Purkinje cell (primary cell): ENCODE measurements at places on chromosomes 6 and 20. TPM values are rescaled to one million over a fixed set of nuclear protein-coding genes. Genes with fewer than 3 reads are reported as not detected.

ATP6V1G2 gene
- 154 and 211 TPM in 2 replicates for polyA plus RNA-seq

CABLES2 gene
- 1.1 and 1.8 TPM in 2 replicates for polyA plus RNA-seq

VWA7 gene
- polyA plus RNA-seq, result 3.1 TPM in 1 of 2 replicates, not detected in the other

HLA-DRB5 gene
- polyA plus RNA-seq, result not detected in 2 replicates

RBM24 gene
- polyA plus RNA-seq, result 1.7 TPM in 1 of 2 replicates, not detected in the other

C4B gene
- not detected in 2 replicates for polyA plus RNA-seq

DDX43 gene
- polyA plus RNA-seq, result not detected in 2 replicates

RGS17 gene
- 3.1 and 5.8 TPM in 2 replicates for polyA plus RNA-seq

SNPH gene
- 1.0 and 1.5 TPM in 2 replicates for polyA plus RNA-seq

INSM1 gene
- polyA plus RNA-seq, result 0.11 TPM in 2 replicates

TNXB gene
- polyA plus RNA-seq, result not detected in 2 replicates

RNF114 gene
- polyA plus RNA-seq, result 20.4 and 23.4 TPM in 2 replicates

RSPH3 gene
- polyA plus RNA-seq, result 14.1 and 15.5 TPM in 2 replicates

C20orf141 gene
- polyA plus RNA-seq, result not detected in 2 replicates

SSTR4 gene
- not detected in 2 replicates for polyA plus RNA-seq

KCNQ5 gene
- polyA plus RNA-seq, result 3.2 TPM in 1 of 2 replicates, not detected in the other

CD93 gene
- polyA plus RNA-seq, result not detected in 2 replicates

LY6G6C gene
- polyA plus RNA-seq, result not detected in 2 replicates

DZANK1 gene
- polyA plus RNA-seq, result 4.7 and 6.2 TPM in 2 replicates

MYB gene
- 1.7 TPM in 1 of 2 replicates, not detected in the other for polyA plus RNA-seq

RBPJL gene
- polyA plus RNA-seq, result not detected in 2 replicates

SYCP2L gene
- 0.15 and 4.0 TPM in 2 replicates for polyA plus RNA-seq

TCP11 gene
- polyA plus RNA-seq, result 0.94 TPM in 1 of 2 replicates, not detected in the other

LY6G5C gene
- 0.29 and 2.4 TPM in 2 replicates for polyA plus RNA-seq

SPATS1 gene
- polyA plus RNA-seq, result 0.22 TPM in 1 of 2 replicates, not detected in the other

NFKBIE gene
- polyA plus RNA-seq, result 1.3 and 5.7 TPM in 2 replicates

RBBP8NL gene
- polyA plus RNA-seq, result not detected in 2 replicates

MATN4 gene
- polyA plus RNA-seq, result not detected in 2 replicates

CYP21A2 gene
- polyA plus RNA-seq, result 0.20 TPM in 1 of 2 replicates, not detected in the other

PRKN gene
- 3.4 and 4.1 TPM in 2 replicates for polyA plus RNA-seq

EYA4 gene
- not detected in 2 replicates for polyA plus RNA-seq

LTB gene
- polyA plus RNA-seq, result not detected in 2 replicates

ID1 gene
- polyA plus RNA-seq, result 0.41 and 0.75 TPM in 2 replicates

ARFGEF2 gene
- polyA plus RNA-seq, result 17.8 and 19.8 TPM in 2 replicates

SFTA2 gene
- not detected in 2 replicates for polyA plus RNA-seq
